ENCODE measurements at places on chromosomes 2 and 18.

DNA sequence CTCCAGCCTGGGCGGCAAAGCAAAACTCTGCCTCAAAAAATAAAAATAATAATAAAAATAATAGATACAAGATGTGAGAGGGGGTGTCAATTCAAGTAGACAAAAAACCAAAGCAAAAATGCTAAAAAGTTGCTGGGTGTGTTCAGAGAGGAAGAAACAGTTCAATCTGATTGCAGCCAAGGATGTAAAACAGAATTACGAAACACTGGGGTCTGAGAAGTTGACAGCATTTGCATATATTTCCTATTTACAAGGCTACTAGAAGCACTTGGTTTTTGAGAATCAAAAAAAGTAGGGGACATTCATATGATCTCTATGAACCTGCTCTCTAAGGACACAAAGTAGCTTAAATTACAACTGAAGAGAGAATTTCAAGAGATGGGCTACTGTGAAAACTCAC lies 7.6 kb downstream of the TRIP12 start:
- no peak for DNase-seq

GRCh38 chr2:102021779-102022178 lies 30.0 kb downstream of the IL1R2 start:
- no peak for DNase-seq

DNA sequence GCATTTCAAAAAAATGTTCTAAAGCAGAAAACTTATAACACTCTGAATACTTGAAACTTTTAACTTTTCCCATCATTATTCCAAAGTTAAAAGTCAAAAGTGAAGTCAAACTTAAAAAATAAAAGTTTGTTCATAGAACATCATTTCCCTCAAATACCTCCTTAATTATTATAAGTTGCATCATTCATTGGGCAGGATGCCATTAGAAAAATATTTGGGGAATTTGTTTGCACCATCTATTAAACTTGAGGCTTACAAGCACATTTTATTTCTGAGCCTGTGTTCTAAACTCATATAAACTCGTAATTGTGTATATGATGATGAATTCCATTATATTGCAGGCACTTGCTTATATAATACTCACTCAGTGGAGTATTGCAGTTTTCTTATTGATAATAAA lies 588.0 kb upstream of the NRXN1 start:
- no peak for DNase-seq

- no peak for DNase-seq
Observed at GRCh38 chr2:147133286-147133908, 711.4 kb upstream of the ACVR2A start.

DNA sequence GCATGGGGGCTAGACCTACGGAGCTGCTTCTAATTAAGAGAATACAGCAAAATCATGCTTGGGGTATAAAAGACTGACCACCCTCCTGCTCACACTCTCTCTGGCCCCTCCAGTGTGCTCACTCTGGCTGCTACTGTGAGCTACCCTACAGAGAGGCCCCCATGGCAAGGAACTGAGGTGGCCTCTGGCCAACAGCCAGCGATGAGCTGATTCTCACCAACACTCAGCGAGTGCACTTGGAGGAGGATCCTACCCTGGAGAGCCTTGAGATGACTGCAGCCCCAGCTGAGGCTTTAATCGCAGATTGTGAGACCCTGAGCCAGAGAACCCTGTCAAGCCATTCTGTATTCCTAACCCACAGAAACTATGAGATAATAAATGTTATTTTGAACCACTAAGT lies 88.2 kb downstream of the GFPT1 start:
- no peak for DNase-seq

Data from T47D (cell line).